ENCODE measurements at places on chromosomes 16 and 17. TPM values are rescaled to one million over a fixed set of nuclear protein-coding genes. Genes with fewer than 3 reads are reported as not detected.
A peak's percentile ranks its signal among the peaks of the same experiment; 100 is the strongest.

ANKRD40CL gene
- not detected for total RNA-seq

NACA2 gene
- total RNA-seq, result not detected

KRTAP17-1 gene
- total RNA-seq, result not detected

TP53TG3 gene
- not detected for total RNA-seq

TPPP3 gene
- total RNA-seq, result 0.16 TPM

KRTAP9-4 gene
- not detected for total RNA-seq

NME2 gene
- 660 TPM for total RNA-seq

SULT1A2 gene
- total RNA-seq, result not detected

ATP2C2 gene
- not detected for total RNA-seq

PPP1R27 gene
- total RNA-seq, result 0.56 TPM

GRCh38 chr16:19707569-19708295, 10.3 kb downstream of the KNOP1 start:
- no peak for DNase-seq

DNA sequence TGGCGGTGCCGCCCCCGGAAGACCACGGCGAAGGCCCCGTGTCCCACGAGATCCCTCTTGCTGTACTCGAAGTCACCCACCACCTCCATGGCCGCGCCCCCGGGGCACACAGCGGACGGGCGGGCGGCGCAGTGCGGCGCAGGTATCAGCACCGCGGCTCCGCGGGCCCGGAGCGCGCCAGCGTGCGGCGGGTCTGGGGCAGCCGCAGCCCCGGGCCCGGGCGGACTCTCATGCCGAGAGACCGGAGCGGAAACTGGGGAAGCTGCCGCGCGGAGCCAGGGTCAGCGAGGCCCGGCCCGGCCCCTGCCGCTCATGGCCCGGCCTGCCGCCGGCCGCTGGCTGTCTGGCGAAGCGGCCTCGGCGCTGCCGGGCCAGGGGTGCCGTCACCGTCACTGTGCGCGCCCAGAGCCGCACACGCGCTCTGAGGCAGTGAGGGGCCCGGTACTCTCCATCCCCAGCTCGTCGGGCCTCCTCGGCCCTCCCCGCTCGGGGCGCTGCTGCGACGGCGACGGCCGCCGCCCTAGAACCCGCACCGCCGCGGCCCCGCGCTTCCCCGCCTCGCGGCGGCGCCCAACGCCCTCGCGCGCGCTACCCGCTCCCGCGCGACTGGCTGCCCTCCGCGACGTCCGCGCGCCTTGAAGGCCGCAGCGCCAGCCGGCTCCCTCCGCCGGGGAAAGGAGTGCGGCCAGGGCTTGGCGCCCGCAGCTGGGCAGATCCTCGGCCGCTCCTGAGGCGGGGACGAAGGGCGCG, at the start of gene ULK2:
TSS of gene ULK2 (minus strand) at position 608 of the 750 bp plus-strand sequence. CDS start at position 89, 519 bp downstream.
- DNase-seq, result no peak

GRCh38 chr16:31331141-31331764, 23.7 kb upstream of the ITGAX start:
- DNase-seq, result no peak

- DNase-seq, result peak; percentile 12
These were observed 11.2 kb upstream of the TMEM208 start for GRCh38 chr16:67215706-67216105.

DNA sequence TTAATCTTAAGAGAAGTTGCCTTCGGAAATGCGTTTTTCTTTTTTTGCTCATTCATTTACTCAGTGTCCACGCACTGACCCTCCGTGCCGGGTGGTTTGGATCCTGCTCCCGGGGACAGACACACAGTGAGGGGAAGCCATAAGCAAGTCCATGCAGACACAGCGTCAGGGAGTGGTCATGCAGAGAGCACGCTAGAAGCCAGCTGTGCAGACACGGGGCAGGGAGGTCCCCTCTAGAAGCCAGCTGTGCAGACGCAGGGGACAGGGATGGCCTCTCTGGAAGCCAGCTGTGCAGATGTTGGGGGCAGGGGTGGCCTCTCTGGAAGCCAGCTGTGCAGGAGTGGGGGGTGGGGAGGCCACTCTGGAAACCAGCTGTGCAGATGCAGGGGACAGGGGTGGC, 4.8 kb downstream of the GAA start:
- DNase-seq, result no peak

- DNase-seq, result no peak
These were observed 5.9 kb upstream of the MSLN start for GRCh38 chr16:754656-755055.

- DNase-seq, result no peak
These were observed 12.2 kb downstream of the SLC26A11 start for GRCh38 chr17:80232438-80232837.

DNA sequence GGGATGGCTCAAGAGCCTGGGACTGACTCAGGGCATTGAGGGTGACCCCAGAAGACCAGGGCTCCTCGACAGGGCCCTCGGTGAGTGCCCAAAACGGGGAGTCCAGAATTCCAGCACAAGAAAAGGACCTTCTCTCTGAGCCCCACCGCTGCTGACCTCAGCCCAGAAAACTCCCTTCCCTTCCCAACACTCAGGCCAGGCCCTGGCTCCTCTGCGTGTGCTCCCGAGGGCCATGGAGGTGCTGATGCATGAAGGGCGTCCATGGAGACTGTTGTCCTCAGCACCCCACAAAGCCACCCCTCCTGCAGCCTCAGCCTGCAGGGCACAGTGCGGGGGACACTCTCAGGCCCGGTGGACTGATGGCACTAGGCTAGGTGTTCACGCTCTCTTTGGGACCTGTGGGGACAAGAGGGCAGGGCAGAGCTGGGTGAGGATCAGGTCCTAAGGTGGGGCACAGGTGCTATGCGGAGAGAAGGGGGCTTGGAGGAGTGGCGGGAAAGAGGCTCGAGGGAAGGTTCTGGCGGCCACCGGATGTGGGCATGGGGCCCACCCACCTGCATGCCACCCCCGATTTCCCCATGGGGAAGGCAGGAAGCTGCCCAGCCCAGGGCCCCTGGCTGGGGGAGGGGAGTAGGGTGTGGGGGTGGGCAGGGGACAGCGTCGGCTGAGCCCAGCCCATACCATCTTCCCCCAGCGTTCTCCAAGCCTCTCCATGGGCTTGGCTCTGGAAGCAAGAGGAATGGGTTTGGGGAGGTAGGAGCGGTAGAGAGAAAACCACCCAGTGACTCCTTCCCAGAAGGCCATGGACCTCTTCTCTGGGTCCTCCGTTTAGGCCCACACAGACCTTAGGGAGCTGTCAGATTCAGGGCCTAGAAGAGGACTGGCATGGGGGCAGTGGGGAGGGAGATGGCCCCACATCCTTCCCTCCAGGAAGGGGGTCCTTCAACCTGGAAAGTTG, 4.5 kb upstream of the TSPOAP1 start:
- no peak for DNase-seq

- no peak for DNase-seq
These were observed 11.0 kb downstream of the CALB2 start for GRCh38 chr16:71369494-71369893.

- DNase-seq, result peak; percentile 44
These were observed 3.5 kb upstream of the RBBP6 start for GRCh38 chr16:24535827-24536226.

DNA sequence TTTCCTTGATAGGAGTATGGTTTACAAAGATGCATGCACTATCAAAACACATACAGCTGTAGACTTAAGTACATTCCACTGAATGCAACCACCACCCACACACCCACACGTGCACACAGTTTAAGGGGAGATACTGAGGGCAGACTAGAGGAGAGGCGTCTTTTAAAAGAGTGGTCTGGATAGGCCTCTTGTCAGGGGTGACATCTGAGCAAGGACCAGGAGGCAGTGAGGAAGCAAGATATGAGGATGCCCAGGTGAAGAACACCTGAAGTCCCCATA, 12.6 kb downstream of the MPHOSPH6 start:
- DNase-seq, result no peak

- no peak for DNase-seq
These were observed 40.8 kb upstream of the SEC14L1 start for GRCh38 chr17:77099997-77100396.

GRCh38 chr16:89620406-89620841, 7.0 kb downstream of the DPEP1 start:
- no peak for DNase-seq
